ENCODE measurements at places on chromosomes 16 and 17.

GRCh38 chr17:42679492-42680330 lies 1.9 kb downstream of the CCR10 start:
- peak; percentile 70 for DNase-seq

GRCh38 chr17:43615330-43616028 lies 46.2 kb downstream of the MEOX1 start:
- no peak for DNase-seq

- peak; percentile 63 for DNase-seq
Observed at GRCh38 chr17:63622574-63623390, 565 bp downstream of the MAP3K3 start.

DNA sequence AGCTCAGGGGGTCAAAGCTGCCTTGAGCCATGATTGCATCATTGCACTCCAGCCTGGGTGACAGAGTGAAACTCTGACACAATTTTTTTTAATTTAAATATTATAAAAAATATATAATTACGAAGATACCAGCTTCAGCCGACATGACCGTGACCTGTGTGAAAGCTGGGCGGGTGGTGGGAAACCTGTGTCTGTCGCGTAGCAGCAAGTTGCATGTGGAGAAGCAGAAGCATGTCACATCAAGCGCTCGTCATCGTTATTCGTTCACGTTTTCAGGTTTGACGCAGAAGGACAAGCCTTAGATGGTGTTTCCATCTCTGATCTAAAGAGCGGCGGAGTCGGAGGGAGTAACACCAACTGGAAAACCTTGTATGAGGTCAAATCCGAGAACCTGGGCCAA lies 53.7 kb downstream of the RPA1 start:
- no peak for DNase-seq

DNA sequence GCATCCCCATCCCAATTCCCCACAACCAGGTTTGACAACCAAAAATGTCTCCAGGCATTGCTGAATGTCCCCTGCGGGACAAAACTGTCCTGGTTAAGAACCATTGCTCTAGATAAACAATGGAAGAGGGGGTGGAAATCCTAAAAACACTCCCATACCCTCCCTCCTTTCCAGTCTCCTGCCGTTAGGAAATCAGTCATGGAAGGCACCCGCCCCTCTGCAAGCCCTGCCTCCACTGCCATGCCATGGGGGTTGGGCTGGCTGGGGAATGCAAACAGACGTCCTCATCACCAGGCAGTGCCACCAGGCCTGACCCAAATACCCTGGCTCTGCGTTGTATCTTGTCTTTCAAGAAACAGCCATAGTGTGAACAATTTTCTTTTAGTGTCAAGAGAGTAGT lies 57.5 kb downstream of the CYTH1 start:
- no peak for DNase-seq

Data from memory B cell (primary cell).